EL (cell line): ENCODE measurements at places on chromosomes 2 and 18.

DNA sequence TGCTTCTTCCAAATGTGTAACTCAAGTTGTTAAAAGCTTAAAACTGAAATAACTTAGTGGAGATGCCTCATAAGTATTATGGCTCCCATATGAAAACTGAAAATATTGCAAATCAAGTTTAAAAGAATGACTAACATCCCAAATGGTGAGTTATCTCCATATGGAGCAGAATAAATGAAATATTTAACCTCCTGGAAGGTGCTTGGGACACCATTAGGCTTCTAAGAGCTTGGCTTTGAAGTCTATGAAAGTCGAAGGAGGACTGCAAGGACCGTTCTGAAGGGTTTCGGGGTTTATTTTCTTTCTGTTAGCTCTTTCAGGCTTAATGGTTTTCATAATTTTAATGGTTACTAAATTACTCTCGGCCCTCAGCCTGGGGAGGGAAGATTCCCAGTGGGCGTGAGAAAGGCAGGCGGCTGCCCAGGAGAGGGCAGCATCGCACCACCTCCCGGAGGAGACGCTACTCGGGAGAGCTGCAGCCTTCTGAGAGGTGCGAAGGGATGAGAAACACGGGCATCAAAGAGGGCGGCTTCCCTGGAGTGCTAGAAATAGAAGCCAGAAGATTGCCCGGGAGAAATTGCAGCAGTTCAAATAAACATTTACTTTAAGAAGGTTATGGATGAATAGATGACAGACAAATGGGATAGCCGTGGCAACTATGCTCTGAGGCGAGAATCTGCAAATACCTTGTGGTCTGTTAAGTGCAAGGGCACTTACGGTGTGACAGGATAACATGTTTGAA lies 43.1 kb downstream of the MAP3K19 start:
- peak; percentile 74 for DNase-seq

DNA sequence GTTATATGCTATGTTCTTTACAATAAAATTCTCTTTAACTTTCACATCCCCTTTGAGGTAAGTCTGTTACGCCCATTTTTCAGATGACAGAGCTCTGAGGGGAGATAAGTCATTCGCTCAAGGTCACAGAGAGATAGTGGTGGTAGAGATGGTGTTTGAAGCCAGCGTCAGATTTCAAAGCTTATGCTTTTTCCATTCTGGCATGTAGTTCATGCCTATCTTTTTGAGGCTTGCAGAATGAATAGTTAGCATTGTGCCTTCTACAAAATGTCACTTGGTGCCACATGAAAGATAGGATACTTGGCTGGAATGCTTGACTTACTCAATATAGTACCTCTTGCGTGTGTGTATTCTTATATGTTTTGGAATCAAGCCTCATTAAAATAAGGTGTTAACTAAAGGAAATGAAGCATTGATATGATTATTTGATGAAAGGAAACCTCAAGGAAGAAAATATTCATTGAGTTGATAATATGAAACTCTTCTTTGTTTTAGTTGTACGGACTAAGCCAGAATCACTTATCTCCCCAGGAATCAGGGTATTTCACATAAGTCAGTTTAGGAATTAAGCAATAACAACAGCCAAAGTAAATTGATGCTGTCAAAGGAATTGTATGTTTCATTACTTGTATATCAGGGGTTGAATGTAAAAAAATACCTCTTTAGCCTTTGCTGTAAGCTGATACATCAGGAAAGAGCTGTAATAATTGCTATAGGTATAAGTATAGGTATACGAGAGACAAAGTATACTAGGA lies 15.5 kb downstream of the SPATS2L start:
- DNase-seq = no peak

- DNase-seq = no peak
Measured at GRCh38 chr2:69021727-69022126, 8.7 kb downstream of the ANTXR1 start.

DNA sequence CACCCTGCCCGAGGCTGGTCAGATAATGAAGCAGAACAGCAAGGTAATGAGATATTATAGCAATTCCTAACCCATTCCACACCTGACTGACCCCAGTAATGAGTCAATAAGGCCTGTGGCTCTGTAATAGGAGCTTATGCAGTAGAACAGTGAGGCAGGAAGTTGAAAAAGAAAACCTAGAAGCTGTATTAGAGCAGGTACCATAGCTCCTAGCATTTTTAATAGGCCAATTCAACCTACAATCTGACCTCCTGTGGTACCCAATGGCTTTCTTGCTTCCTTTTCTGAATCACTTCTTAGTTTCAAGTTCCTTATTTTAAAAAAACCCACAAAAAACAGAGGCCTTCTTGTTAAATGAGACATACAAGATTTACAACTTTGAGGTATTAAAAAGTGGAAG lies 43.6 kb upstream of the MAP2 start:
- DNase-seq = no peak

GRCh38 chr2:21155365-21156136 lies 31.8 kb downstream of the TDRD15 start:
- DNase-seq = no peak

DNA sequence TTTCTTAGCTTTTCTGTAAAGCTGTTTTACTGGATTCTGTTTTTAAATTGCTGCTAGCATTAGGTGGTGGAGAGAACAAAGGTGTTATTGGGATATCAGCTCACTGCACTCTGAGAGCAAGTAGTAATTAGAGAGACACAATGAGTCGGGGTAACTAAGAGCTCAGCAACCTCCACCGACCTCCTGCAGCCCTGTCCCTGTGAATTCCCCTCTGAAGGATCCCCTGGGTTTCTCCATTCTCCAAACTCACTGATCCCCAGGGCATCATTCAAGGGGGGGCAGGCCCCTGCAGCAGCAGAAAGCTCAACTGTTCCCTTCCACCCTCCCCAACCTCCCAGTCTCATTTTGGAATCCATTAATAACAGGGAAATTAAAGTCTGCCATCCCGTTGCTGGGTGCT lies 73.0 kb downstream of the MTCL1 start:
- DNase-seq = no peak

GRCh38 chr18:79487183-79487800 lies 91.6 kb downstream of the NFATC1 start:
- no peak for DNase-seq

GRCh38 chr2:215843579-215843978 lies 169.8 kb downstream of the MREG start:
- DNase-seq = peak; percentile 88

DNA sequence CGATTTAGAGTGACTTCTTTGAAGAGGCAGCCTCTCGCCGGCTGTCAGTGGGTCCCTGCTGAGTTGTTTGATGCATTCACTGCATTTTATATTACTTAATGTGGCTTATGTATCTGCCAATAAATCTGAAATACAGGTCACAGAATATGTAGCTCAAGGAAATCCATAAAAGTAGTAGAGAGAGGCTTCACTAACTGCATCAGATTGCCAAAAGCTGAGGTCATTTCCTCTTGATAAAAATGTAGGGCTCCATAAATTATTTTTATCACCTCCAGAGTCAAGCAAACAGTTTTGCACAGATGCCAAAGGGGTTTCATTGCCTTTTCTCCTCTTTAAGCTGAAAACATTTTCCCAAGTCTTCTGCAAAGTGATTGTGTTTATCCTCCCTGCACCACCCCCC lies 36.5 kb upstream of the CCDC93 start:
- peak; percentile 39 for DNase-seq

GRCh38 chr2:165122521-165122920 lies 81.3 kb downstream of the SCN3A start:
- DNase-seq = no peak

DNA sequence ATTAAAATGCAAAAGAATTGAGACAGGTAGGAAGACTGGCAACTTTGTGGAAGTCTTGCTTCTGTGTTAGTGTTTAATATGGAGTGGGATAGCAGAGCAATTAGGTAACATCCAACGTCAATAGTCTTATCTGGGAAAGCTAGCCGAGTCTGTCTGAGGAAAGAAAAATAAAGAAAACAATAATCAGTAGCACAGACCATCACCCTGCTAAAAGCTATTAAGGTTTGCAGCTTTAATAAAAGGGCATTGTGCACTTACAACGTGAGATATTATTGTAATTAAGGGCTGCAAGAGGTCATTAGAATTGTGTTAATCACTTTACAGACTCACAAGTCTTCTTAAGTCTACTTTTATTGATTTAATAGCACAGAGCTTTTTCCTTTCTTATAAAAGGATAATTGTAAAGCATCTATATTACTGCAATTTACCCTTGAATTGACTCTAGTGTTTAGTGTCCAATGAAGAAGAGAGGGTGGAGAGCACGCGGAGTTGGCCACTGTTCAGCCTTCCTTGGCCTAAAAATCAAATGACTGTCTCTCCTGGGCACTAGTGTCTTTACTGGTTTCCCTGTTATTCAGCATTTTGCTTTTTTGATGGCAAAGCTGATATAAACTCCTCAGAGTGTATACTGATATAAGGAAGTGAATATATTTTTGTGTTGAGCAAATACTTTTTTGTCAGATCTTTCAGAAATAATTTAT lies 2.0 kb downstream of the CDH7 start:
- no peak for DNase-seq

DNA sequence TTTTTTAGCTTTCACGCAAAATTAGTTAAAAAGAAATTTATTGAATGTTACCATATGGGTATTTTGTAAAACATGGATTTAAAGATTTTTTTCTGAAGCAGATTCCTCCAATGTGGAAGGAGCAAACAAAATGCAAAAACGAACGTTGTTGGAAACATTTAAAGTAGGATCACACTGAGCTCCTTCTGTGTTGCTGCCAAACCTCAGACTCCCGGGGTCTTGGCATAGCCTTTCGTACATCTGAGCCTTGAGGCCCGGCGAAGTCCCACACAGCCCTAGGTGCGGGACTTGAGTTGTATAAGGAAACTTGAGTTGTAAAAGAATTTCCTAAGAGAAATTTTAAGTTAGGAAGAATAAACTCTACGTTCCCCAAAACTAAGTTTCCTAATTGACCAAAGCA lies 52.0 kb upstream of the CD226 start:
- DNase-seq = no peak

GRCh38 chr18:55096263-55096951 lies 137.1 kb upstream of the CCDC68 start:
- peak; percentile 81 for DNase-seq

- DNase-seq = no peak
Measured at GRCh38 chr2:157364257-157364974, 38.8 kb upstream of the ERMN start.

- no peak for DNase-seq
Measured at GRCh38 chr2:23734416-23734815, 192.5 kb downstream of the ATAD2B start.

DNA sequence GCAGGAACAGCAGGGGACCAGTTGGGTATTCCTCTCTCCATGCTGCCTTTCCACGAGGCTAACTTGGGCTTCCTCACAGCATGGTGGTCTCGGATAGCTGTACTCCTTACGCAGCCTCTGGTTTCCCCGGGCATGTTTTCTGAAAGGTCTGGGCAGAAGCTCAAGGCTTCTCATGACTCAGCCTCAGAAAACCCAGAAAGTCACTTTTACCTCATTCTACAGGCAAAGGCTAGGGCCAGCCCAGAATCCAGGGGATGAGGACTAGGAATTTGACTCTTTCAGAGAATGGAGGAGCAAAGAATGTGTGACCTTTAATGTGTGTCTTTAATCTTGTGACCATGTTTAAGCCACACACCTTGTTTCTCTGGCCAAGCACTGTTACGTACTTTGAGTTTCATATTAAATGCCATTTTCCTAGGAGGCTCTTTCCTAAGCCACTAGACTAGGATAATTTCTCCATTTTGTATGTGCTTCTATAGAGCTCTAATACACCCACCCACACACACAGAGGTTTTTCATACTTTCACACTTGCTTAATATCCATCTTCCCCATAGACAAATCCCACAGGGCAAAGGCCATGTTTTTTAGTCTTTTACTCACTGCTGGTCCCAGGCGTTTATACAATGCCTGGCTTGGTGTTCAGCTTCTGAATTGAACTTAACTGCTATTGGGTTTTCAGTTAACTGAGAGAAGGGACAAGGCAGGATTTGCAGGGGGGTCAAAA lies 77.3 kb downstream of the LONRF2 start:
- peak; percentile 54 for DNase-seq

- DNase-seq = no peak
Measured at GRCh38 chr18:28650860-28651259, 473.9 kb upstream of the CDH2 start.

- no peak for DNase-seq
Measured at GRCh38 chr18:43931439-43931838, 654.1 kb upstream of the SYT4 start.

DNA sequence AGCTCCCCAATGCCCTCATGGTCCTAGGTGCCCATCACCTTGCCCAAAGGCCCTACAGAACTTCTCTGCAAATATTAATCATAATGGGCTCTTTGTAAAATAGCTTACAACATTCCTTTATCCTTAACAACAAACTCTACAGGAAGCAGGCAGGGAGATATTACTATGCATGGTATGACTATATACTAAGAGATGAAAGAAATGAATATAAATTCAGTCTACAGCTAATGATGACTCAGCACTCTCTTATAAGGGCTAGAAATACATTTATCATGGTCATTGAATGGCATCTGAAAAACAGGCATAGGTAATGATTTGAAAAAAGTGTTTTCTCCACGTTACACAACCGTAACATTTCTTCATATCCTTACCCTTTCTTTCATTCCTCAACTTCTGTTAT lies 254.8 kb upstream of the DSEL start:
- peak; percentile 72 for DNase-seq

DNA sequence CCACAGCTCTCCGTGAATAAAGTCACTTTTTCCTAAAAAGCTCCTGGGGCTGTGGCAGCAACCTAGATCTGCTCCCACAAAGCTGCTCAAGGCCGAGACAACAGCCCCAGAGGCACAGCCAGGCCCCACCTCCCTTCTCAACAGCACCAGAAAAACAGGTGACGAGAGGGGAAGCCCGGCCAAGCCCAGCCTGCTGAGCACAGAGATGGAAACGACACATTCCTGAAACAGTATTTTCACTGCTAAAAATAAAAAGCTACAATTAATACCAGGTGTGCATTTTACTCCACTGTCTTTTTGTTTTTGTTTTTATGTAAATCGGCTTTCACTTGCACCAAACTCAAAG lies 199.3 kb downstream of the HDAC4 start:
- no peak for DNase-seq

GRCh38 chr2:169009865-169010579 lies 21.1 kb downstream of the ABCB11 start:
- no peak for DNase-seq

DNA sequence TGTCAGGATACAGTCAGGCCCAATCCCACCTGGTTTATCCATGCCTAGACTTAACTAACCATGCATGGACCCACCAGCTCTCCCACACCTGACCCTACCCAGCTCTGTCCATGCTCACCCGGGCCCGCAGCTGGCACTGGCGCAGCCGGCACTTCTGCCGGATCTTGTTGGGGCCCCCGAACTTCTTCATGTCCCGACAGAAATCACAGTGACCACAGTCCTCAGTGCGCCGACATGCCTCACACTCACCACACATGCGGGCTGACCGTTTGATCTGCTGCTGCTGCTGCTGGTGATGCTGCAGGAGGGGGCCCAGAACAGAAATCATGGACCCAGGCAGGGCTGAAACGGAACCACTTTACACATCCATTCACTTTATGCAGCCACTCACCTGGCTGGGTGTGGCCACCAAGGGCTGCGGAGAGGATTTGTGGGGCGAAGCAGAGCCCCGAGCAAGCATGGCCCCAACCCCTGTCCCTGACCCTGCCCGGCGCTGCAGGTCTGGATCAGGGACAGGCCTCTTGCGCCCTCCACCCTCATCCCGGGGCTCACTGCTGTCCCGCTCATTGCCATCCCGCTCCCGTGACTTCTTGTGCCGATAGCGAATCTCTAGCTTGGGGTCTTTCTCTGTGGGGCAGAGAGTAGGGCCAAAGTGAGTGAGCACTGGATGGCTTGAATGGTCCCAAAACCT lies 1.7 kb downstream of the CXXC1 start:
- DNase-seq = no peak

GRCh38 chr2:152655880-152656279 lies 61.4 kb downstream of the PRPF40A start:
- DNase-seq = no peak

- no peak for DNase-seq
Measured at GRCh38 chr2:71700041-71700657, 246.8 kb downstream of the DYSF start.
